ENCODE measurements at places on chromosomes 1 and 21. TPM values are rescaled to one million over a fixed set of nuclear protein-coding genes. Genes with fewer than 3 reads are reported as not detected.

The UMODL1 gene
- 0.34 TPM for polyA plus RNA-seq

The OLFML3 gene
- 295 TPM for polyA plus RNA-seq

The SLFNL1 gene
- 0.81 TPM for polyA plus RNA-seq

DNA sequence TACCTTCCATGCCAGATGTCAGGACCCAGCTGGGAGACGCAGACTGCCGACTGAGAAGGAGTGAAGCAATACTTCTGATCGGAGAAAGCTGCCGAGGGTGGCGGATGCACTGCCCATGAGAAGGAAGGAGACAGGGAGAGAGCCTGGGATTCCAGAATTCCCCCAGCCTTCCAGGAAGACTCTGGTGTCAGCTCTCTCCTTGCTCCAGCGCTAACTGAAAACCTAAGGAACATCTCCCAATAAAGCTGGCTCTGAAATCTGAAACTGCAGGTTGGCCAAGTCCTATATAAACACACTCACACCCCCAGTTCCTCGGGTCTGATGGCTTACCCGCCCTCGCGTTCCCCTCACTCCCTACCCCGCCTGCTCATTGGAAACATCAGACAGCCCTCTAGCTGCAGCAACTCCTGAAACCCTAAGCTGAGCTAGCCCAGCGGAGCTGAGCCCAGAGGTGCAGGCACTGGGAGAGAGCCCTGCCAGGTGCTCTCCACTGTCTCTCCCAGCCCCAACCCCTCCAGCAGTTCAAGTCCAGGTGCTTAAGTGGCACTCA, 52.3 kb downstream of the PLEKHA6 start:
- peak; percentile 70 for DNase-seq

- DNase-seq = no peak
These were observed 85.9 kb upstream of the IVNS1ABP start for GRCh38 chr1:185402930-185403329.

- peak; percentile 33 for DNase-seq
These were observed 188.6 kb downstream of the DSCAM start for GRCh38 chr21:40658311-40658710.

GRCh38 chr1:66003690-66004089, 211.0 kb downstream of the PDE4B start:
- no peak for DNase-seq

DNA sequence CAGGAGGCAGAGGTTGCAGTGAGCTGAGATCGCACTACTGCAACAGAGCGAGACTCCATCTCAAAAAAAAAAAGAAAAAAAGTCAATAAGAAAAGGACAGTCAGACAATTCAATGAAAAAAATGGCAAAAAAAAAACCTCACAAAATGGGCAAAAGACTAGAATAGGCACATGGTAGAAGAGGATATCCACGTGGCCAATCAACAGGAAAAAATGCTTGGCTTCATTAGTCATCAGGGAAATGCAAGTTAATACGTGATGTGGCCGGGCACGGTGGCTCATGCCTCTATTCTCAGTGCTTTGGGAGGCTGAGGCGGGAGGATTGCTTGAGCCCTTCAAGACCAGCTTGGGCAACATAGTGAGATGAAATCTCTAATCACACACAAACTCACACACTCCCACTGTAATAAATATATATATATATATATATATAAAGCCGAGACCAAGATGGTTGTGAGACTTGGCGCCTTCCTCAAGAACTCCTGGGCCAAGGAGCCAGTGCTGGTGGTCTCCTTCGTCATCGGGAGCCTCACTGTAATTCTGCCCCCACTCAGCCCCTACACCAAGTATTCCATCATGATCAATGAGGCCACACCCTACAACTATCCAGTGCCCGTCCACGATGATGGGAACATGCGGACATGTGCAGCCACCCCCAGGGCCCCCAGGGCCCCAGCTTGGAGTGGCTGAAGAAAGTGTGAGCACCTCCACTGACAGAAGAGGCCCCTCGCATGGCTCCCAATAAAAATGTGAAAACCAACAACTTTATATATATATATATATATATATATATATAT, 22.9 kb upstream of the LEFTY2 start:
- no peak for DNase-seq

Data from right lung (tissue), 10 donors.